Femur (tissue), 1 donor: ENCODE measurements at places on chromosomes 4 and X.
A peak's percentile ranks its signal among the peaks of the same experiment; 100 is the strongest.

DNA sequence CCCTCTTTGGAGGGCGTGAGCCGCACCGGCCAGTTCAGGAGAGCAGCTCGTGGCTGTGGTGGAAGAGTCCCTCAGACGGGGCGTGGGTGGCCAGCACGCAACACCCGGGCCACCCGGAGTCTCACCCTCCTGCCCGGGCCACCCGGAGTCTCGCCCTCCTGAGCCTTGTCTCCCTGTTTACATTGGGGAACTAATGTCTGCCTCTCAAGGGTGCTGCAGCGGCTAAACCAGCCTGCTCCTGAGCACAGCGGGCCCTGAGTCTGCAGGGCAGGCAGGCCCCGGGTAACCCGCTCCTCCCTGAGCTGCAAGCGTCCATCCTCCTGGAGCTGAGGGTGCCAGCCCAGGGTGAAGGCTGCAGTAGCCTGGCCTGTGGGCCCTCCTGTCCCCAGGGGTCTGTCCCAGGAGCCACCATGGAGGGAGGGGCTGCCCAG lies 3.0 kb downstream of the PDE6B start:
- no peak for DNase-seq

DNA sequence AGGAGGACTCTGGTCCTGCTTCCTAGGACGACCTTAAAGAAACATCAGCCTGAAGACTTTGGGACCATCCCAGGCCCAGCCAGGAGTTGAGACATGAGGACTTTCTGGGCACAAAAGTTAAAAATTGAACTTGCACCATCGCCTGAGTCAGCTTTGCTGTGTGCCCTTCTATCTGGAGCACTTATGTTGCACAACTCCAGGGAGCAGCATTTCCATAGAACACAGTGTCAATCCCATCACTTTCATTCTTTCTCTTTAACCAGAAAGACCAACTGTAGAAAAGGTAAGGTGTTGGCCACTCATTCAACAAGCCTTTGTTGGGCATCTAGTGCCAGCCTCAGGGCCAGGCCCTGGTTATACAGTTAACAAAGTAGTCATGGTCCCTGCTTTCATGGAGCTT lies 8.6 kb upstream of the CLDN24 start:
- no peak for DNase-seq

- no peak for DNase-seq
Observed at GRCh38 chr4:71550220-71551165, 211.7 kb downstream of the SLC4A4 start.

GRCh38 chrX:155959018-155959587 lies 38.4 kb upstream of the IL9R start:
- no peak for DNase-seq

DNA sequence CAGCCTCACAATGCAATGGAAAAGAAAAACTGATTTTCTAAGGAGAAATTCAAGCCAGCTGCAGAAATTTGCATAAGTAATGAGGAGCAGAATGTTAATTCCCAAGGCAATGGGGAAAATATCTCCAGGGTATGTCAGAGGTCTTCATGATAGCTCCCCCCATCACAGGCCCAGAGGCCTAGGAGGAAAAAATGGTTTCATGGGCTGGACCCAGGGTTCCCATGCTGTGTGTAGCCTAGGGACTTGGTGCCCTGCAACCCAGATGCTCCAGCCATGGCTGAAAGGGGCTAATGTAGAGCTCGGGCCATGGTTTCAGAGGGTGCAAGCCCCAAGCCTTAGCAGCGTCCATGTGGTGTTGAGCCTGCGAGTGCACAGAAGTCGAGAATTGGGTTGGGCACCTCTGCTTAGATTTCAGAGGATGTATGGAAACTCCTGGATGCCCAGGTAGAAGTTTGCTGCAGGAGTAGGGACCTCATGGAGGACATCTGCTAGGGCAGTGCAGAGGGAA lies 53.5 kb upstream of the TEX13C start:
- no peak for DNase-seq

DNA sequence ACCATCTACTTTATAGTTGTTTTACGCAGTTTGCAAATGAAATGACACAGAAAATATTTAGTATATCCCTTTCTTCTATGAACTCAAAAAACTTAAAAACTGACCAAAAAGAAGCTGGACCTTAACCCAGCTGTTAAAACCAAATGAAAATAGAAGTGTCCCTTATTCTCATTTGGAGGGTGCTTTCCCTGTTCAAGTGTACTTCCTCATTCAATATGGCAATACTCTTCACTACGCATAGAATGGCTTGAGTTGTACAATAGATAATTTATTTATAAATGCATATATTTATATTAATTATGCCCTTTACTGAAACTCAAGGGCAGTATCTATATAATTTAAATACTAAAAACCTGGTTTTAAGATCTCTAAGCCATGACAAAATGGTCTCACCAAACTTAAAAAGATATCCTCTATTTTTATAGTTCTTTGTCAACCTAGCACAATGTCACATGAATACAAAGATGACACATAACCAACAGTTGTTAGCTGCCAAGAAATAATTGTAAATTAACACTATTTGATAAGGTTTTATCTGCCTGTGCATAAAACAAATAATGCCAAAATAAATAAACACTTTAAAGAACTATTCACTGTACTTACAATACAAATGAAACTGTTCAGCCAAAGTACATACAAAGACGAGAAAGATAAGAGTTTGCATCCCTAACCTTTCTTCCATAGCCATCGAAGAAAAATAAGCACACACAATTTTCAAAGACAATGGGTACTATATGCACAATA lies 25.2 kb downstream of the YTHDC1 start:
- DNase-seq = no peak

DNA sequence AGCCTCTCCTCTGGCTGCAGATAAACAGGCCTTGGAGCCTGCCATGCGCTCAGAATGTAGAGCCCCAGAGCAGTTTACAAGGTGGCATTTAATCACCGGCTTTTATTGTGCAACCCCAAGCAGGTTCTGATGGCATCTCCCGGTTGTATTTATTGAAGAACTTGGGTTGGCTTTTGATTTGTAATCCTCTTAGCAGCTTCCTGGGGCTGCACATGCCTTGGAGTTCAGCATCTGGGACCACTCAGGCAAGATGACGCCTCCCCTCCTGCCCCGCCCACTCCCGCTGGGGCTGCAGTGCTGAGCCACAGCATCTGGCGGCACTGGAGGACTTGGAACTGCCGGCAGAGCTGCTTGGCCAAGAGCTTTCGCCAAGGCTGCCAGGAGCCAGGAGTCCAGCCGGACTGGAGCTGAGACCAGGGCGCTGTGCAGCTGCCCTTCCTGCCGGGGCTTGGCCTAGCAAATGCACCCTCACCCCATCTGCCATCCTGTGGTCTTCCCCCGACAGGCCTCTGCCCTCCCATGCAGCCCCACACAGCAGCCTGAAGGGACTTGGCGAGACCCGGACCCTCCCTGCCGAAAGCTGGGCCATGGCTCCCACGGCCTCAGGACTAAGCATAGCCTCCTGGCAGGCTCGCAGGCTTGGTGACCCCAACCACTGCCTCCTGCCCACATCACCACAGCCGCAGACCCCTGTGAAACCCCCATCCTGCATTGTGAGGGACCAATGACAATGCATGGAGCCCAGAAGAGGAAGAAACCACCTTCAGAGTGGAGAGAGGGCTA lies 5.4 kb downstream of the HTRA3 start:
- peak; percentile 93 for DNase-seq
